ENCODE measurements at places on chromosomes 1 and 21.
A peak's percentile ranks its signal among the peaks of the same experiment; 100 is the strongest.

- DNase-seq: no peak
Observed at GRCh38 chr1:89191314-89191713, 7.4 kb downstream of the GBP4 start.

GRCh38 chr1:172512591-172512990 is 20.4 kb upstream of the SUCO start:
- no peak for DNase-seq

DNA sequence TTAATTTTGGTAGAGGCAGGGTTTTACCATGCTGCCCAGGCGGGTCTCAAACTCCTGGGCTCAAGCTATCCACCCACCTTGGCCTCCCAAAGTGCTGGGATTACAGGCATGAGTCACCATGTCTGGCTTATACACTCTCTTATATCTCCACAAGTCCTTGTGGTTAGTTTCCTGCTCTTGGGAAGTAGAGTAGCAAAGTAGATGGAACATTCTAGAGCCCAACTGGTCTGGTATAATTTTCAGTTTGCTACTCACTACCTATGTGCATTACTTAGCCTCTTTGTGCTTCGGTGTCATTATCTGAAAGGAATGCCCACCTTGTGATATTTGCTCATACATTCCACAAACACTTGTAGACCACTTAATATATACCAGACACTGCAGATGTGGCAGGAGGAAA is 96.6 kb upstream of the IPO9 start:
- no peak for DNase-seq

DNA sequence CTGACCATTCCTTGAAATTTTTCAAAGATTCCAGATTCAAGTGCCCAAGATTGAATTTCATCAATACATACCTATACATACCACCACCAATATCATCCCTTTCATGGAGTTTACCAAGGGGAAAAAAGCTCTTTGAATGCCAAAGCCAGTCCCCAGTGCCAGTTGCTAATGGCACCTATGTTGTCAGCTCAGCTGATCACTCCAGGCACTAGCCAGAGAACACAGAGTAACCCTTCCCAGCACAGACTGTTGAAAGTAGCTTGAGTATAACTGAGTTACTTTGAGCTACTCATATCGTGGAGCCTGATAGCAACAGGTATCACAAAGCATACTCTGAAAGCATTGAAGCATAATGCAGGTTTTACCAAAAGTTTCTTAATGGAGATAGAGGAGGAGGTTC is 133.9 kb upstream of the NFIA start:
- DNase-seq: no peak

DNA sequence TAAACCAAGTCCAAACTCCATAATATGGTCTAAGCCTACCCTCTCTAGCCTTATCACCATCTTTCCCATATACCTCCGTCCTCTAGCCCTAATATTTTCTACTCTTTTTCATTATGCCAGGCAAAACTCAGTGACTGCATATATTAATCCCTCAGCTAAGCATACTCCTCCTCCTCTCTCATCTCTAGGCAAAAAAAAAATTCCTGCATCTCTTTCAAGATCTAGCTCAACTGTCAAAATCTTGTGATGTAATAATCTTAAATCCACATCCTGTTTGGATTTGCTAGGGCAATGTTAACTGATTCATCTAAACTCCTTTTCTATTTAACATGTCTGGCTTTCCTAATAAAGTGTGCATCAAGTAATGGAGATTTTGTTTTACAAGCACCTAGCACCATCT is 20.4 kb downstream of the PRPF38A start:
- DNase-seq: no peak

DNA sequence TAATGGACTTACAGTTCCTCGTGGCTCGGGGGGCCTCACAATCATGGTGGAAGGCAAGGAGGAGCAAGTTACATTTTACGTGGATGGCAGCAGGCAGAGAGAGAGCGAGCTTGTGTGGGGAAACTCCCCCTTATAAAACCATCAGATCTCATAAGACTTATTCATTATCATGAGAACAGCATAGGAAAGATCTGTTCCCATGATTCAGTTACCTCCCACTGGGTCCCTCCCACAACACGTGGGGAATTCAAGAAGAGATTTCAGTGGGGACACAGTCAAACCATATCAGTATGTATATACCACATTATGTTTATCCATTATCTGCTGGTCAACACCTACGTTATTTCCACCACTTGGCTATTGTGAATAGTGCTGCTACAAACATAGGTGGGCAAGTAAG is 352.3 kb upstream of the B3GALT2 start:
- DNase-seq: no peak

- DNase-seq: no peak
Observed at GRCh38 chr21:15776818-15777217, 47.0 kb downstream of the USP25 start.

GRCh38 chr1:77385551-77385950 is 103.7 kb downstream of the AK5 start:
- no peak for DNase-seq

GRCh38 chr1:151720554-151720953 is 768 bp upstream of the RIIAD1 start:
- DNase-seq: no peak

GRCh38 chr1:174269989-174270651 is 110.8 kb downstream of the RABGAP1L start:
- no peak for DNase-seq

GRCh38 chr1:6358757-6359201 is 34.8 kb downstream of the ACOT7 start:
- peak; percentile 46 for DNase-seq

DNA sequence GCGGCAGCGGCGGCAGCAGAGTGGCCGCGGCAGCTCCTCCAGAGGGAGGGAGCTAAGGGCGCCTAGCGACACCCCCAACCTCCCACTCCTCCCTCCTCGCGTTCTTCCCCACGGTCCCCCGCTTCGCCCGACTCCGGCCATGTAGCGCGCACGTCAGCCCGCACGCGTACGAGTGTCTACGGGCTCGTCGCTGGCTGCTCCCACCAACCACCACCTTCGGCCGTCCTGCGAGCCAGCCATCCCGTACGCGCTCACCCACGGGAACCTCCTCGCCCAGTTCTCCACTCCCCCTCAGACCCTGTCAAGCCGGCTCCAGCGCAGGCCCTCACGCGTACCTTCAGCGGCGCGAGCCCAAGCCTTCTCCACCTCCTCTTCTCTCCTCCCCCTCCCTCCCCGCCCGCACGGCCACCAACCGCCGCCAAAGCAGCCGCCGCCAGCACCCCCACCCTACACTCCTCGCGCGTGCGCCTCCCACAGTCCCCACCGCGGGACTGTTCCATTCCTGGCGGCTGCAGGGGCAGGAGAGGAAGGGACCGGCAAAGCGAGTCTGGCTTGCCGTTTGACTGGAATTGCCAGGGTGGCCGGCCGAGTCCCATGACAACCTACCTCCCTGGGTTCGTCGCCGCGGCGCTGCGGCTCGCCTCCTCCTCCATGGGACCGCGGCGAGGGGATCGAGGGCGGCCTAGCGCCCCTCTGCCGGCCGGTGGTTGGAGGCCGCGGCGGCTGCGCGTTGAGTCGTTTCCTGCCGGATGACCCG is at the start of gene YY1AP1:
TSS of gene YY1AP1 (minus strand) at position 451 of the 757 bp plus-strand sequence. CDS start 8,338 bp downstream, outside the sequence.
- peak; percentile 85 for DNase-seq
